CD4-positive, alpha-beta T cell treated with Interleukin-1 beta for 1 hour (primary cell): ENCODE measurements at places on chromosomes 4 and X.

- DNase-seq, result no peak
These were observed 121.0 kb upstream of the STOX2 start for GRCh38 chr4:183783991-183784553.

- DNase-seq, result no peak
These were observed 28.9 kb upstream of the FRMPD3 start for GRCh38 chrX:107420571-107420970.

- DNase-seq, result no peak
These were observed 15.3 kb upstream of the HPRT1 start for GRCh38 chrX:134444681-134445080.

DNA sequence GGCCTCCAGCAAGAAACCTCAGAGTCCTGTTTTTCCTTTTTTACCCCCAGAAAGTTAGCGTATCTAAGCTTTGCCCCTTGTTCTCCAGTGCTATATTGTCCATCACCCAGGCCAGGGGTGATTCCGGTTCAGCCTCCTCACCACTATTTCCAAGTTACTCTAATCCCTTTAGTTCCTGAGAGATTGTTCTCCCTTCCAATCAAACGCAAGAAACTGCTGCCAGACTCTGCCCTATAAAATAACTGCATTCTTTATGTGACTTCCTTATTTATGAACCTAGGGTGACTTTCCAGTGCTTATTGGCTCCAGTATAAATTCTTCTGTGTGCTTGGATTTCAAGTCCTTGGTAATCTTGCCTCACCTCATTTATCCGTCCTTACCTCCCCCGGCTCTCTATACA is 65.7 kb downstream of the CLCN5 start:
- DNase-seq, result no peak

DNA sequence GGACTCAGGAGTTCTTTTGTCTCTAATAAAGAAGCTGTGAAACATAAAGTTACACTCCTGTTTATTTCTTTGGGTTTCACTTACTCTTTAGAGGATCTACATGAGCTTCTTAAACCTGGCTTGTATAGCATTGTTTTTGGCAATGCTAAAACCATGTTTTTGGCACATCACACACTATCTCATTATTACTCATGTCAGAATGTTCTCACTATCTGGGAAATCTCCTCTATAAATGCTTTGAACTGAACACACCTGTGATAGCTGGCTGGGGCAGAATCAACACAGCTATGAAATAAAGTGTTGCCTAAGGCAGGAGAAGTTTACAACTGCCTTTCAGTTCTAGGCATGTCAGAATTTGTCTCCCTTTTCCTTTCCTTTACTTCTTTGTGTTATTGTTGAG is 52.6 kb downstream of the SULT1B1 start:
- no peak for DNase-seq

- no peak for DNase-seq
These were observed 253.2 kb upstream of the AR start for GRCh38 chrX:67290489-67291220.

DNA sequence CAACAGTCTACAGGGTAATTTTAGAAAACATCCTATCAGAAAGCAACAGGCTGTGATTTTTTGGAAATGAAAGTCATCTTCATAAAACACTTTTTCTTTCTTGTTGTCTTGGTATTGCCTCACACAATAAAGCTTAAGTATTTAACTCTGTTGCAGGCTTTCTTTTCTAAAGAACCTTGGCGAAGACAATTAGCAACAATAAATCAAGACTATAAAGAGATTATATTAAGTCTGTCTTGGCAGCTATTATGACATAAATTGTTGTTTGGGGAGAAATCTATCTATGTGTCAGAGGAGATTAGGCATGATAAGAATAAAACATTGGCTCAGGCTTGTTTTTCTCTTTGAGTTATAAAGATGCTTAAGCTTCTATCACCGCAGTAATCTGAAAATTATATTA is 1774.8 kb downstream of the ARAP2 start:
- DNase-seq, result no peak

DNA sequence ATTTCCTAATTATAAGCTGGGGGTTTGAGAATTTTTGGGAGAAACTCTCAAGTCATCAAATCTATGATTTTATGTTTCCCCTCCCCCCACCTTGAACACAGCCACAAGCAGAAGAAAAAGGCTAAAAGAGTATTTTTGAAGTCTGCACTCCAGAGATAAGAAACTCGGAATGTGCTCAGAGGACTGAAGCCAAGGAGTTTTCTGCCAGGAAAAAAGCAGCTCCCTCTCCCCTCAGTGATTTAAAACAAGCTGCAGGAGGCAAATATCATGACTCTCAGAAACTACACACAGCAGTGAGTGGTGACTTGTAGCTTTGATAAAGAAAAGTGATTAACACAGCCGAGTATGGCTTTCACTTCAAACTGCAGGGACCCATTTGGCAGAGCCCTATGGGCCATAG is 800.2 kb upstream of the FTHL17 start:
- no peak for DNase-seq
